ENCODE measurements at places on chromosomes 2 and 18. TPM values are rescaled to one million over a fixed set of nuclear protein-coding genes. Genes with fewer than 3 reads are reported as not detected.

The DSG2 gene
- 0.05 TPM for total RNA-seq

The LINC00305 gene
- total RNA-seq, result not detected

The FZD7 gene
- 24.4 TPM for total RNA-seq

The NETO1 gene
- not detected for total RNA-seq

The FEV gene
- not detected for total RNA-seq

The LAPTM4A gene
- 281 TPM for total RNA-seq
